ENCODE measurements at places on chromosomes 7 and 10.

DNA sequence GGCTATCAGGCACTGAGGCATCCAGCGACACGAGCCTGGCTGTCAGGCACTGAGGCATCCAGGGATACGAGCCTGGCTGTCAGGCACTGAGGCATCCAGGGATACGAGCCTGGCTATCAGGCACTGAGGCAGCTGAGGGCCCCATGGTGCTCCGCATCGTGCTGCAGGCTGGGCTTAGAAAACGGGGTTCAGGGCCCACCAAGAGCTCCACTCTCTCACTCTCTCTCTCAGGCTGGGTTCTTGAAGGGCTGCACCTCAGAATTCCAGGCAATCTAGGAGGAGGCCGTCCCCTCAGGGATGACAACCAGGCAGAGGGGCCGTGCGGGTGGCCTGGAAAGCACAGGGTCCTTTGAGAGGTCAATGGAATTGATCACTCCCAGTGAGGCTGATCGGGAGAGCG lies 69.0 kb downstream of the CFAP46 start:
- DNase-seq = no peak

DNA sequence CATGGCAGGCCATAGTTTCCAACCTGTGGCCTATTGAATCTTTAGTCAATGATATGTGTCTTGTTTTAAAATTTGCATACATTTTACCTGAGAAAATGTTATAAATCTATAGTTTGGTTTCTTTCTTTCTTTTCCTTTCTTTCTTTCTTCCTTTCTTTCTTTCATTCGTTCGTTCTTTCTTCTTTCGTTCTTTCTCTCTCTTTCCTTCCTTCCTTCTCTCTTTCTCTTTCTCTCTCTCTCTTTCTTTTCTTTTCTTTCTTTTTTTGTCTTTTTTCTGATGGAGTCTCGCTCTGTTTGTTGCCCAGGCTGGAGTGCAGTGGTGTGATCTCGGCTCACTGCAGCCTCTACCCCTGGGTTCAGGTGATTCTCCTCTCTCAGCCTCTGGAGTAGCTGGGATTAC lies 133.3 kb downstream of the IDE start:
- no peak for DNase-seq

DNA sequence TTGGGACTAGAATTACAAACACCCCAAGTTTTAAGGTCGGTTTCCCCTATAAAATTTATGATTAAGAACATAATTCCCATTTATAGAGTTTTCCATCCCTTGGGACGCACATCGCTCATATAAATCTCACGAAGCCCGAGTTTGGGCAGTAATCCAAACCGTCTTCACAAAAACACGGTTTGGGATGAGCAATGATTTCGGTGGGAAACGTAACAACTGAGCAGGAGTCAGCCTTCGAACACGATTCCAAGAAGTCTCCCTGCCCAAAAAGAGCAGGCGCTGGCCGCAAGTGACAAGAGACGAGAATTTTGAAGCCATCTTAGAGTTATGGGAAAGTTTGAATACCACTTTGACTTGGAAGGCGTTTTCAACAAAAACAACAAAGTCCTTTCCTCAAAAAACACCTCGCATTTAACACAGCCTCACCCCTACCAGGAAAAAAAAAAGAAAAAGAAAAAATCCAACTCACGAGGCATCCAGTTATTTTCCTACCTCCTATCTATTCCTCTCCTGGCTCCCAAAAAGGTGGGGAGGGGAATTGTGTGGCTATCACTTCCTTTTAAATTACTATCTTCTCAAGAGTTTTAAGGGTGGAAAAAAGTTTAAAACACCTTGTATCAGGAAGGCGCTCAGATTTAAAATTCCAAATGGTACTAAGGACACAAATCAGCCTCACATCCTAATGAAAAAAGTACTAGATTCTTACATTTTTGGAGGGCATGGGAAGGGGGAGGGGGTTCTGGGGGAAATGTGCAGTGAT lies 1.6 kb downstream of the SEPHS1 start:
- DNase-seq = no peak

GRCh38 chr10:98338896-98339295 lies 70.9 kb upstream of the LOXL4 start:
- no peak for DNase-seq

DNA sequence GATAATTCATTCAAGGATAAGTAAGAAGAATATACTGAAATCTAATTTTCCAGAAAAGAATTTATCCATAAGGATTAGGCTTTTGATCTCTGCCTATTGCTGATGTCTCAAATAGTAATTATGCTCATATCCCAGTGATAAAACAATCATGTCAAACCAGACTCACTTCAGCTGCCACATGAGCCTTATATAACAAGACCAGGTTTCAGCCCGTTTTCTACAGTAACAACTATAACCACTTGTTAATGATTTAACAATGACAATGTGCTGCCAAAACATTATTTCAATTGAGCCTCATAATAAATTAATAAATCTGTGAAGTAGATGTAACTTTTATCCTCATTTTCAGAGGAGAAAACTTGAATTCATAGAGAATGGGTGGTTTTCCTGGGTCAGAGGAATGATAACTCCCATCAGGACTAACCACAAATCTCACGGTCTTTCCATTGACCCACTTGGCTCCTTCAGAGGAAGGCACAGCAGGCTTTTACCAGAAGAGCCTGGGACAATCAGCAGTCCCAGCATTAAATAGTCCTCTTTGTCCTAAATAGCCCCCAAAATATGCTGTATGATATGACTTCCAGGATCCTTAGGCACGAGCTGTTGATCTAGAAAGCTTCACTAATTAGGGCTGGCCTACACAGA lies 42.5 kb upstream of the SLIT1 start:
- no peak for DNase-seq

DNA sequence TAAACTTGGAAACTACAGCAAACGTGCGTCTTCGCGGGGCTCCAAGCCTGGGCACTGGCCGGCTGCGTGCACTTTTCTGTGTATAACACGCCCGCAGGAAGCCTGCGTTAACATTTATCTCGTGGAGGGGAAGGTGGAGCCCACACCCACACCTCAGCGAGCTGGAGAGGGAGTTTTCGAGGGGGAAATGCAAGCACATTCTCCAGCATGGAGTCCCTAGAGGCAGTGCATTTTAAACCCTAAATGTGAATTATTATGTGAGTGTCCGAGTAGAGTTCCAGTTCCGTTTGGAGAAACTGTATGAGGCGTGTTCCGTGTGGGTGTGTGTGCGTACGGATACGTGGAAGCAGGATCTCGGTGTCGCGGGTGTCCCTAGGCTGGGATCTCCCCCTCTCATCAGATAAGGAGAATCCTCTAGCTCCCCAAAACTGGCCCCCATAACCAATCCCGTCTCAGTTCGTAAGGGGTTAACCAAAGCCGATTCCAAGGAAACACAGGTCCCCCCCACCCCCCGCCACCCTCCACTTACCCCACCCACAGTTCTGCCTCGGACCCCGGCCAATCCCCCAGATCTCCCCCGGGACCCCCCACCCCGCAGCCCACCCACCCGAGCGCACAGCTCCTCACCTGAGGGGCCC lies 403 bp downstream of the CDK6 start:
- DNase-seq = peak; percentile 28

DNA sequence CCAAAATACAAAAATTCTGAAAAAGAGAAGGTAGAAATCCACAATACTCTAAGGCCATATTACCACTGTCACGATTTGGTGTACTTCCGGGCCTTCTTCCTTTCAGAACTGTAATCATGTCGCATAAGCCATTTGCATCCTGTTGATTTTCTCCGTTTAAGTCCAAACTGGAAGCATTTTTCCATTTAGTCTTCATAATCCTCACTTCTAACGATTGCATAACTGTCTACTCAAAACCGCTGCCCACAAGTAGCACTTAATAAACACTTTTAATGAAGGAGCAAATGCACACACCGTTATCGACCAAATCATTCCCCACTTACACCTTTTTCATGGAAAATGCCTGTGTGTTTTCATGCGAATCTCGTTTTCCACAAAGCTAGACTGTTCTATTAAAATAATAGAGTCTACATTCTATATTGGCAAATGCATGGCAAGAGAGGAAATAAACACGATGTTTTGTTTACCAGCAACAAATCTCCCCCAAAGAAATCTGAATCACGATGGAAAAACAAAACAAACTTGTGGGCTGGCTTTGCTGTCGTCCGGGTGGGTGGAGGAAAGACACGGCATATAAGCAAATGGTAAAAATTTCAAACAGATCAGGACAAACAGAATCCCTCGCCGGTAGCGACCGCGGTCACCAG lies 1.0 kb downstream of the ATE1 start:
- no peak for DNase-seq

- no peak for DNase-seq
These were observed 95.3 kb upstream of the RET start for GRCh38 chr10:42981358-42982236.

DNA sequence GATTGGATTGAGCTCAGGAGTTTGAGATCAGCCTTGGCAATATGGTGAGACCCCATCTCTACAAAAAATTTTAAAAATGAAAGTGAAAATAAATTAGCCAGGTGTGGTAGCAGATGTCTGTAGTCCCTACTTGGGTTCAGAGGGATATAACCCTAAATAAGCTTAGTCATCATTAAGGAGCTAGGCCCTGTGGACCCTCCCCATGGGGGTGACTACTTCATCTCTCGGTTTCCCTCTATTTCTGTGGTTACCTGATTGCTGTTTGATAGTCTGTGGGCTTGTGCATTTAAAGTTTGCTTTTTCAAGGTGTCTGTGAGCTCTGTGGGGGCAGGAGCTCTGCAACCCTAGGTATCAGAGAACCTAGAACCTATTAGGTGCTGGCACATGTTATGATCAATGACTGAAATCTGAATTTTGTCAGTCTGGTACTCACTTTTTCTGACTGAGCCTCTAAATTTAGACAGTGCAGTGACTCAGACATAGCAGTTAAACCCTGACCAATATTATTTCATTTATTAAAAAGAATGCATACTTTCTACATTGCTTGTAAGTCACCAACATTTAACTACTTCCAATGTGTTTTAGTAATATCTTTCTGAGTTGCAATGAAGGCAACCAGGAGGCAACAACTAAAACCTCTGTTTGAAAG lies 8.1 kb upstream of the CUZD1 start:
- DNase-seq = no peak

DNA sequence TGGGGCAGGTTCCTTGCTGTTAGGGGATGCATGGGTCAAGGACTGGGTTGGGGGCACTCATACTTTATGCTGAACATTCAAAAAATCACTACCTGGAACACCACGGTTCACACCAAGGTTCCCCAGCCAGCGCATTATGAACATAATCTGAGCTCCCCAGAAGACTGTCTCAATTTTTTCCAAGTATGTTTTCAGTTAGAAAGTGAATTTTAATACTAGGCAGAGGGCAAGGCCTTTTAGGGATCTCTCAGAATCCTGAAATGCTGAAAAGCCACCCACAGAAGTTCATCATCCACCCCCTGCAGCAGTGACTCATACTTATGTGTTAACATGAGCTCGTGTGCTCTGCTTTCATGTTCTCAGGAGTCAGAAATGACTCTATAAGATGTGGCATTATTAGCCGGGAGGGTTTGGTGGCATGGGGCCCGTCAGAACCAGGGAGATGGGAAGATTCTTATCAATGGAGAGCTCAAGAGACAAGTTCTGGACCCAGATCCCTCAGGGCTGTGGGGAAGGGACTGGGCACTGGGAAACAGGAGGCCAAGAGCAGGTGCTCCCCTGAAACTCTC lies 185.2 kb upstream of the ITGB1 start:
- peak; percentile 33 for DNase-seq

GRCh38 chr7:18913106-18913505 lies 204.3 kb downstream of the TWIST1 start:
- DNase-seq = no peak

GRCh38 chr10:110181451-110181850 lies 26.0 kb upstream of the MXI1 start:
- DNase-seq = no peak

GRCh38 chr10:88370713-88371112 lies 212.4 kb downstream of the RNLS start:
- no peak for DNase-seq

- DNase-seq = no peak
These were observed 916 bp downstream of the VWA2 start for GRCh38 chr10:114239994-114240345.

DNA sequence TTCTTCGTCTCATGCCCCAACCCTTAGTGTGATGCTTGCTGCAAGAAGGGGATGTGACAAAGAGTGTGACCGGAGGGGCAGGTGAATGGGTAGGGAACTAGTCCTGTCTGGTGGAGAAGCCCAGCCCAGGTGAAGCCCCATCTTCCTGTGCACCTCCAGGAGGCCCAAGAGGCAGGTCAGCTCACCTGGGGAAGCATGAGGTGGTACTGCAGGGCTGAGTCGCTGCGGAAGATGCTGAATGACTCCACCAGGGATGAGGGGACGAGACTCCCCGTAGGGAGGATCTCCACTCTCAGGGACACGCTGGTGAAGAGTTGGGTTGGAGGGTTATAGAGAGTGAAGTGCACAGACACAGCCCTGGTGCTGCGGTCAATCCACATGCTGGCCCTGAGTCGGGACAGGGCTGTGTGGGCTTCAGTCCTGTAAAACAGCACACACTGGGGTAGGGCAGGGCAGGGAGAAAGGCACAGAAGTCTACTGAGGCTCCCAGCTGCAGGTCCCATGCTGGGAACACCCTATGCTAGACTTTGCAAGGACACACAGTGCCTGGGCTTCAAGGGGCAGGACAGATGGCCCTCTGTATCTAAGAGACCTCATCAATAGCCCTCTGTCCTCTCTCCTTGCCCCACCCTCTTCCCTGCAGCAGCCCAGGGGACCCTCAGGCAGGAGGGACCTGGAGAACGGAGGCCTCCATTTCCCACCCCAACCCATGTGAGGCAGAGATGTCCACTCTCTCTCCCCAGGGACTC lies 136.5 kb downstream of the PKD1L1 start:
- no peak for DNase-seq

- no peak for DNase-seq
These were observed 37.9 kb downstream of the PNLIPRP3 start for GRCh38 chr10:116465546-116465945.

DNA sequence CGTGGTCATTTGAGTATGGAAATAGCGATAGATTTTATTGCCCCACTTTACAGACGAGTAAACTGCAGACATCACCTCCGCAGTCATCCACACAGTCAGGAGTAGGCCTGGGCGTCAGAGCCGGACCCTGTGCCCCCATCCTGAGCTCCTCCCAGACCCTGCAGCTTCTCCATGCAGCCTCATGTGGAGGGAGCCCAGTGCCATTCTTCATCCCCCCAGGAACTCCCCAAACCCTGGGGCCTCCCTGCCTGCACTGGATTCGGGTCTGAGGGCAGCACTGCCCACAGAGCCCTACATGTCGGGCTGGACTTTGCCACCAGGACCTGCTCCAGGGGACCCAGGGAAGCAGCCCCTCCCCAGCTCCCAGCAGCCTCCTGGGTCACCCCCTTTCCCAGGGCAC lies 100.8 kb downstream of the MKI67 start:
- DNase-seq = no peak

DNA sequence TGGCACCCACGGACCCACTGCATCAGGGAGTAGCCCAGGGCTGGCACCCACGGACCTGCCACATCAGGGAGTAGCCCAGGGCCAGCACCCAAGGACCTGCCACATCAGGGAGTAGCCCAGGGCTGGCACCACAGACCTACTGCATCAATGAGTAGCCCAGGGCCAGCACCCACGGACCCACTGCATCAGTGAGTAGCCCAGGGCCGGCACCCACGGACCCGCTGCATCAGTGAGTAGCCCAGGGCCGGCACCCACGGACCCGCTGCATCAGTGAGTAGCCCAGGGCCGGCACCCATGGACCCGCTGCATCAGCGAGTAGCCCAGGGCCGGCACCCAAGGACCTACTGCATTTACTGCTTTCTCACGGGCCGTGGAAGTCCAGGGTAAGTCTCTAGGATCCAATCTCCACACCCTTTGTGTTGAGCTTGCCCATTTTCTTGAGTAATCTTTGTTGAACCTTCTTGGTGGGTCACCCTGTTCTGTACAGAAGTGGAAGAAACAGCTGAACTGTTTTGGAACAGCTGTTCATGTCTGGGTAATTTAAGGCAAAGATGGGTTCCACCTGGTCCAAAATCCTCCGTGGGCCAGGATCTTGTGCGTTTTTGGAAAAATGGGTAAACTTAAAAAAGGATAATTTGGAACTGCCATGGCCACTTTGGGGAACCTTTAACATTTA lies 69.0 kb downstream of the VIPR2 start:
- no peak for DNase-seq
